ENCODE measurements at places on chromosomes 7 and 10. TPM values are rescaled to one million over a fixed set of nuclear protein-coding genes. Genes with fewer than 3 reads are reported as not detected.

The SERPINE1 gene
- 1.3 TPM for total RNA-seq

The SFTPD gene
- total RNA-seq: not detected

The UBTD1 gene
- 0.40 TPM for total RNA-seq

The ZP3 gene
- total RNA-seq: 3.4 TPM

The BAMBI gene
- 3.7 TPM for total RNA-seq

DNA sequence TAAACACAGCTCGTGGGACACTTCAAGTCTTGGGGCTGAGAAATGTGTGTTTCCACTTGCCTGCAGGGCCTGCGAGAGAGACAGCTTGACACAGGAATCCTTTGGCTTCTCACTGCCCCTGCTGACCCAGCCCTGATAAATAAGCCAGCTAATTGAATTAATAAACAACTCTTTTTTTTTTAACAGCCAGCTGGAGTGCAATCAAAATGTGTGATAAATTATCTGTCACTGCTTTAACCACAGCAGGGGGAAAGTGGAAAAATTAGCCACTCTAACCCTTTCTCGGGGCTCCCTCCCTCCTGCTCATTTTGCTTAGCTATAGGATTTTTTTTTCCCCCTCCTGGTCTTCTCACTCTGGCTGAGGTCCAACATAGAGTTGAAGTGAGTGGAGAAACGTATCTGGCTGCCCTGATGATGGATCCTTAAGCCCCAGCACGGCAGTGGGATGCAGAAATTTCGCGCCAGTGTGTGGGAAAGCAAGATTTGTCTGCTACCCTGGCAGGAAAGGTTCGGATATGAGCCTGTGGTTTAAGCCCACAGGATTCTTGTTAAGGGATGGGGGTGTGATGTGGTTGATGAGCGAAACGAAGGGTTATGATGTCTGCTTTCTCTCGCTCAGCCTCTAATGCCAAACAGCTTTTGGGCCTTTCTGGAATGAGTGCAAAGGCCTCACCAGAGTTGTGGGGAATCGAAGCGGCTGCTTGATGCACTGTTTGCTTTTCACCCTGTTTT lies 173.8 kb downstream of the TRIL start:
- DNase-seq: no peak
- H3K36me3 ChIP-seq: no peaks in the 10 kb centered on the region
- no peak overlapping the region for H3K27ac ChIP-seq
- H3K4me3 ChIP-seq: no peak overlapping the region
- no peaks in the 10 kb centered on the region for H3K4me1 ChIP-seq

- H3K27me3 ChIP-seq: peaks cover 26% of the 10 kb centered on the region
- no peak for DNase-seq
- H3K4me1 ChIP-seq: peaks cover 5% of the 10 kb centered on the region
- H3K27ac ChIP-seq: no peak overlapping the region
- no peak overlapping the region for H3K4me3 ChIP-seq
- H3K36me3 ChIP-seq: no peaks in the 10 kb centered on the region
Observed at GRCh38 chr10:127190427-127190826, 6.0 kb downstream of the INSYN2A start.

GRCh38 chr10:33120700-33121099 lies 162.7 kb upstream of the ITGB1 start:
- no peaks in the 10 kb centered on the region for H3K27me3 ChIP-seq
- H3K4me1 ChIP-seq: no peaks in the 10 kb centered on the region
- H3K27ac ChIP-seq: no peak overlapping the region
- no peak for DNase-seq
- no peaks in the 10 kb centered on the region for H3K36me3 ChIP-seq

DNA sequence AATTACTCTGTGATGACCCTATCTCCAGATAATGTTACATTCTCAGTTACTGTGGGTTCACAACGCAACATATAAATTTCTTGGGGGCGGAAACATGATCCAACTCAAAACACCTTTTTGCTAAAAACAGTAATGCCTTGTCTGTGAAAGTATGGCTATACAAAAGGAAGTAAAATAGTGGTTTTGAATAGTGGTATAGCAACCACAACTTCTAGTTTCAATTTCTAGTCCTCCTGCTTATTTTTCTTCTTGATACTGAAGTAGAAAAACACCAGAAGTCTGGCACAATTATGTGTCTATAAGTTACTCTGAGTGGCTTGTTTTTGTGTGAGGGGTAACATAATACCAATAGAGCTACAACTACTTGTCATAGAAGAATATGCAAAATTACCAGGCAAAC lies 21.5 kb upstream of the ZNF800 start:
- no peaks in the 10 kb centered on the region for H3K27me3 ChIP-seq
- H3K4me1 ChIP-seq: no peaks in the 10 kb centered on the region
- H3K36me3 ChIP-seq: no peaks in the 10 kb centered on the region

- DNase-seq: no peak
- no peak overlapping the region for H3K27ac ChIP-seq
- H3K4me3 ChIP-seq: no peak overlapping the region
- H3K27me3 ChIP-seq: no peaks in the 10 kb centered on the region
- no peaks in the 10 kb centered on the region for H3K4me1 ChIP-seq
- no peaks in the 10 kb centered on the region for H3K36me3 ChIP-seq
Observed at GRCh38 chr7:136056651-136057231, 79.6 kb upstream of the MTPN start.

GRCh38 chr10:4127518-4128315 lies 342.7 kb upstream of the KLF6 start:
- H3K4me3 ChIP-seq: no peak overlapping the region
- no peaks in the 10 kb centered on the region for H3K27me3 ChIP-seq
- peak; percentile 60 for DNase-seq
- H3K36me3 ChIP-seq: no peaks in the 10 kb centered on the region
- peak overlapping the region; percentile 33 for H3K27ac ChIP-seq
- H3K4me1 ChIP-seq: no peaks in the 10 kb centered on the region

- H3K36me3 ChIP-seq: no peaks in the 10 kb centered on the region
- no peak overlapping the region for H3K27ac ChIP-seq
- H3K4me1 ChIP-seq: no peaks in the 10 kb centered on the region
- no peaks in the 10 kb centered on the region for H3K27me3 ChIP-seq
- no peak overlapping the region for H3K4me3 ChIP-seq
- no peak for DNase-seq
Observed at GRCh38 chr7:84911077-84911476, 275.8 kb downstream of the SEMA3D start.

GRCh38 chr7:6640246-6640721 lies 3.2 kb downstream of the ZNF316 start:
- DNase-seq: no peak
- no peak overlapping the region for H3K27ac ChIP-seq
- H3K4me3 ChIP-seq: no peak overlapping the region
- peaks cover 23% of the 10 kb centered on the region for H3K36me3 ChIP-seq
- H3K27me3 ChIP-seq: no peaks in the 10 kb centered on the region

Data from transverse colon (tissue), 4 donors.